ENCODE measurements at places on chromosomes 7 and 10.

- DNase-seq: no peak
Measured at GRCh38 chr10:113843972-113844485, 9.9 kb downstream of the DCLRE1A start.

DNA sequence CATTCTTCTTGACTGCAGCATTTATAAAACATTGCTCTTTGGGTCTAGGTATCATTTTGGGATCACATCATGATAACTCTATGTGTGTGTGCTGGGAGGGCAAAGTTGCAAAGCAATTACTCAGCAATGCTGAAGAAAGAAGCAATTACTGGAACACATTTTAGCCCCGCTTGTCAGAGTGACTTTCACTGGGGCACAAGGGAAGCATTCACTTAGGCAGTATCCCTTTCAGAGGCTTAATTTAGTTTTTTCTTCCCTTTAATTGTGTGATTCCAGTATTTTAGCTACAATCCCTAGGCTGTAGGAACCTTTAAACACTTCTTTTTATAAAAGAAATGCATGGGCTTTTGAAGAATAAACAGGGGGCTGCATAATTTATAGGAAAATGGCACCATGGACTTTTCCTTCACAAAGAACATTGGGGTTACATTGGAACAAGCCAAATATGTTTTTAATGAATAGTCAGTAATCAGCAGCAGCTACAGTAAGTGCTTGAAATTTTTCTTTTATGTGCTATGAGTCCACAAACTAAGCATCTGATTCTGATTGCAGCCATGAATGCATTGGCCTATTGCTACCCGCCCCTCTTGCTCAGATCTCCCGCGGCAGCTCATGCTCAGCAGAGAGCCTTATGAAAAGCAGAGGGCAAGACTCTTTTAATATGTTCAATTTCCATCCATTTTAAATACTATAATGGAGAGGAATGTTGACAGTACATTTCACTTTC lies 51.2 kb upstream of the NXPH1 start:
- no peak for DNase-seq

DNA sequence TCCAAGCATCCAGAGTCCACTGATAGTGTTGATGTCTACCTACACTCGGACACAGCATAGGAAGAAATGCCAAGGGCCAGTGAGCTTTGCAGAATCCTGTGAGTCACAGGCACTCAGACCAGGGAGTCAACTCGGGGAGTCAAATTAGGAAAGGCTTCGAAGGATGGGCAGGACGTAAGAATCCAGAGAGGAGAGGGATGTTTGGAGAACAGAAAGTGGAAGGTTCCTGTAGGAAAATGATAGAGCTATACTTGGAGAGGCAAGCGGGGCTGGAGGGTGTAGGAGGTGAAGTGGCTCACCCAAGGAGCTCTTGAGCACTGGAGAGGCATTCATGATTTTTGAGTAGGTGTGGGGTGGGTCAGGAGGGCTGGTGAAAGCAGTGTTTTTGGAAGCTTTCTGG lies 3.0 kb downstream of the ZYX start:
- DNase-seq: no peak

GRCh38 chr7:35424869-35425495 lies 171.1 kb upstream of the TBX20 start:
- DNase-seq: peak; percentile 45

GRCh38 chr7:26526265-26526587 lies 234.6 kb downstream of the SNX10 start:
- no peak for DNase-seq

DNA sequence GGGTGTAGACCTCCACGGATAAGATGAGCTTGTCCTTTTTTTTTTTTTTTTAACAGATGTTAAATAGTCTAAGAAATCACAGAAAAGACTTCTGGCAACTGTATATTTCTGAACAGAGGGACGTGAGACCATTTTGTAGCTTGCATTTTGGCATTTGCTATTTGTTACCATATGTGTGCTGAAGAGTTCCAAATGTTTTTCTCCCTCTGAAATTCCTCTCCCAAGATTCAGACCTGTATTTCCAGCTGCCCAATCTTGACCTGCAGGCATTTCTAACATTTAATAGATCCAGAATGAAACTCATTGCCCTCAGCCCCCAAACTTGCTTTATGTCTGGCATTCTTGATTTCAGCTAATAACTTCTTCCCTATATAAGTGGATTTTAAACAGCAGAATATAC lies 223.1 kb upstream of the FZD1 start:
- DNase-seq: no peak

- DNase-seq: no peak
Measured at GRCh38 chr10:79066411-79067240, 2.1 kb upstream of the ZMIZ1 start.

- no peak for DNase-seq
Measured at GRCh38 chr7:45920502-45921380, at the start of gene IGFBP3. Gene IGFBP3 (minus strand): TSS chr7:45921272. CDS start chr7:45921140, 132 bp downstream.

- DNase-seq: no peak
Measured at GRCh38 chr10:60664859-60665258, 113.4 kb upstream of the CDK1 start.

DNA sequence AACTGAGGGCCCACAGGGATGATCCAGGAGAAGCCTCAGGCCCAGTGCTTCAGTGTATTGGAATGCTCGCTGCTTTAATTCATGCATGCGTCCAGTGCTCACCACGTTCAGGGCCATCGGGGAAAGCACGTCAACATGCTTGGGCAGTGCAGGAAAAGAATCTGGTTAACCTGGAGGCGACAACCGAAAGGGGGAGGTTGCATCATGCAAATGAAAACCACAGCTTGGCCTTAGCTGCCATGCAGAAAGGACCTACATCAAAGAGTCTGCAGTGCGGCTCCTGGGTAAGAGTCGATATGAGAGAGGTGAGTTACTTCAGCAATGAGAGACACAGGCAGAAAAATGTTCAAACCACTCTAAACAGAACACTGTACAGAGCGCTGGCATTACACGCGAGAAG lies 440.1 kb downstream of the KCNMA1 start:
- DNase-seq: no peak

DNA sequence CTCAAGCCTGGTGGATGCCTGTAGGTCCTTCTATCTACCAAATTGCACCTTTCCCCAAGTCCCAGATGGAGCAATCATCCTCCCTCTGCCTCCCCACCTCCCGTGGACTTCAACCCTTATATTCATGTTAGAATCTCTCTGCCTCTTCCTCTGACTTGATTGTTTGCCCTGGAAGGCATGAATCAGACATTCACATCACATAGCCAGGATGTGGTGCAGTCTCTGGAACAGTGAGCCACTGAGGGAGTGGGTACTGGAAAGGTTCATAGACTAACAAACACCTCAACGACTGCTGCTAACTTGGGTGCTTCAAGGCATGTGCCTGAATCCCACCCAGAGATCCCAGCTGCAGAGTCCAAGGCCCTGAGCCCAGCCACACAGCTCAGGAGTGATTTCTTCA lies 494.0 kb downstream of the TNS3 start:
- no peak for DNase-seq

DNA sequence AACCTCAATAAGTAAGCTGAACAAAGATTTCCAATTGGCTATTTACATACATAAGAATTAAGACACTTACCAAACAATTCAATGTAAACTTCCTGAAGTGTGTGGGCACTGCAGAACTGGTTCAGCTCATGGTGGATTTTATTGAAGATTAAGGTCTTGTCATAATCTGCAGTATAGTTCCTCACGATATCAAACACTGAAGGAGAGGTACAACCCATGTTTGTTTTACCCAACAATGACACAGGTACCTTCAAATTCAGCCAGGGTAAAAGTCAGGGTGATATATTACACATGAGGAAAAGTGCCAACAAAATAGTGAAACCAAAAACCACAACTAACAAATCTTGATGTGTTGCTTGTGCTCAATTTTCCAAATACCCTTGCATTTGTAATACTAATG lies 10.0 kb downstream of the ERLIN1 start:
- no peak for DNase-seq

DNA sequence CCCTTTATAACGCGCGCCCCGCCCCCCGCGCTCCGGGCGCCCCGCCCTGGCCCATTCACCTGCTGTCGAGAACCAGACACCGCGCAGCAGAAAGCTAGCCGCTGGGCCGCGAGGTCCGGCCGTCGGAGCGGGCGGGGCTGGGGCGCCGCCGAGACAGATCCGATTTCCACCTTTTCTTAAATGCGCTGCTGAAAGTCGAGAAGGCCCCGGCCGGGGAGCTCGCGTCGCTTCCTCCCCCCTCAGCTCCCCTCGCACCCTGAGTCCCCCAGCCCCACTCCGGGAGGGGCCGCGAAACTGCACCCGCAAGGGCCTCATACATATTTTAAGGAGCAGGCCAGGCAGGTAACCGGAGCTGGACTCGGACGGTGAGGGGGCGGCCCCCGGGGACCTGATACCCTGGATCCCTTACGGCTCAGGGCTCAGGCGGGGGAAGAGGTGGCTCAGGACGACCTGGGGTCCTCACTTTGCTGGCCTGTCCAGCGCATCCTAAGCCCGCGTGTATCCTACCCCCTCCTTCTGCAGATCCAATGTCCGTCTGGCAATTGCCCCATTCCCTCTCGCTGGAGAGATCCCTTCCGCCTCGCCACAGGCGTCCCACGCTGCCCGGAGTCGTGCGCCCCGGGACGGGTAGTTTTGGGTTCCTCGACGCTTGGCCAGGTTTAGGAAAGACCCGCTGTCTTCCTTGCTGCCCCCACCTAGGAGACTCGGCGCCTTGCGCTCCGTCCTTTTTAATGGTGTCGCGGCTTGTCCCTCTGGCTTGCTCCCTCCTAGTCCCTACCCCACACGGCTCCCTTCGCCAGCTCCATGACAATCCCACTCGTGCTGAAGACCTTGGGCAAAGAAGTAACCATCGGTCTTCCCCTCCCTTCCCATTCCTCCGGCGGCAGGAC lies 170.6 kb downstream of the UBE2H start:
- DNase-seq: no peak

GRCh38 chr10:119860866-119861607 lies 11.6 kb downstream of the MCMBP start:
- no peak for DNase-seq

DNA sequence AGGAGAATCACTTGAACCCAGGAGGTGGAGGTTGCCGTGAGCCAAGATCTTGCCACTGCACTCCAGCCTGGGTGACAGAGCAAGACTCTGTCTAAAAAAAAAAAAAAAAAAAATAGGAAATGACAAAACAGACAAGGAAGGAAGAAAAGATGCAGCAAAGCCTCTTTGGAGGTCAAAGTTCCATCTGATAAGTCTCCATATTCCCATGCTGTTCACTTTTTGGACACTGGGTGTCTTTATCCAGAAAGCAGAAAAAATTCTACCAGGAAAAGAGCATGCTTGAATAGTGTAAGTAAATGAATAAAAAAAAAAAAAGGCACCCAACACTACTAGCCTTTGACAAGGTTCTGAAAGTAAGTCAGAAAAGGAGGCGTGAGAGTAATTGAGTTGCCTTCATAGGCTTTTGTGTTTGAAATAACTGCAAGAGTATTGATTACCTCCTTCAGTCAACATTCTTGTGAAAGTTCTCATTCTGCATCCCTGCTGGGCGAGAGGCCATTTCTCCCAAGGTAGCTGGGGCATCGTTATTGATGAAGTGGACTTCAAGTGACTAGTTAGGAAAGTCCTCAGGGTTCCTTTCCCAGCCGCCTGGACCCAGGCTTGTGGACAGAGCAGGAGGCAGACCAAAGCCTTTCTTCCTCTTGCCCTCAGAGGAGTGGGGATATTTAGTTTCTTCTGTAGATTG lies 133.3 kb upstream of the KIF5B start:
- DNase-seq: no peak

DNA sequence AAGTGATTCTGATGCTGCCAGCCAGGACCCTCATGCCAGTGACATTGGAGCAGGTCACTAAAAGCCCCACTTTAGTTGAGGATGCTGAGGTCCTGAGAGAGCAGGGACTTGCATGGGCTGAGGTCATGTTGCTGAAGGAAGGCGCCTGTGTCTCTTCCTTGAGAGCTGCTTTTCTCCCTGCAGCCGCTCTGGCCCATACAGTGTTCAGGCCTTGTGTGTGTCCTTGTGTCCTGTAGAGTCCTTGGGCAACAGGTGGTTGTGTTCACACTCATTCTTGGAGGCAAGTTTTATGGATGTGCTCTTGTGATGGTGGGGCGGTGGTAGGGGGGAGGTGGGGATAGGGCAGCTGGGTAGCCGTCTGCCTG lies 33.3 kb downstream of the TSPAN14 start:
- DNase-seq: no peak

- no peak for DNase-seq
Measured at GRCh38 chr7:50185208-50185607, 92.2 kb upstream of the ZPBP start.

- DNase-seq: no peak
Measured at GRCh38 chr10:123551259-123551658, 114.9 kb upstream of the GPR26 start.

DNA sequence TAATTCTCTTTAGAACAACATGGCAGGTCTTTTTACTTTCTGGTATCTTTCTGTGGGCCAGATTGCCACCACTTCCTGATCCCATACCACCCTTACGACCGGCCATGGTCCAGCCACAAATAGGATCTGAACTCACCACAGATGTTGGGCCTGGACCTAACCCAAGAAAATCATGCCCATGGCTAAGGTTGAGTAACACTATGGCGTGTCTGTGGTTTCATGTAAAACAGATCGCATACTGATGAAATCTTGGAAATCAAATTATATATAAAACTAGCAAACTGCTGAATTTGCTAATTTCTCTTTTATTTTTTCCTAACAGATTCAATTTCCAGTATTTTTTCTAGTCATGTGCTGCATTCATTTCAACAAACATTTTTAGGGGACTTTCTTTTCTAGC lies 77.2 kb downstream of the CH25H start:
- DNase-seq: no peak

- no peak for DNase-seq
Measured at GRCh38 chr10:126533644-126534043, 136.8 kb downstream of the C10orf90 start.

- DNase-seq: no peak
Measured at GRCh38 chr7:108254259-108254658, 124.1 kb upstream of the LAMB4 start.

- DNase-seq: no peak
Measured at GRCh38 chr7:75756991-75757676, 14.9 kb downstream of the CCL26 start.

GRCh38 chr10:45470098-45471012 lies 96.3 kb downstream of the ALOX5 start:
- peak; percentile 69 for DNase-seq

DNA sequence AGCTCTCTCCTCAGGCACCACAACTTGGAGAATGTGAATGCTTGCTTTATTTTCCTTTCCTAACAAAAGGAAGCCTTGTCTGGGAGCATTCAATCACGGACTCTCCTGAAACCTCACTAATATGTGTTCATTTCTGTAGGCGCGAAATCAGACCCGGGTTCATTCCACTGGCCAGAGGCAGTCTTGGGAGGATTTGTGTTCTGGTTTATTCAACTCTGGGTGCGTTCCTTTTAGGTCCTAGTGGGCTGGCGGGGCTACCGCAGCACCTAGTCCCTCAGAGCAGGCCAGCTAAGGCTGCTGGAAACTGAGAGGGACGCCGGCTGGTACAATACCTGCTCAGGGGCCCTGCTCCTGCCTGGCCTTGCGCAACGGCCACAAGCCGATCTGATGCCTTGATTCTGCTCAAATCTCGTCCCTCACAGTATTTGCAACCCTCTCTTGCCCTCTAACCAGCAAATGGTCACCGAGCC lies 7.5 kb downstream of the HOXA4 start:
- no peak for DNase-seq

Measured in naive thymus-derived CD4-positive, alpha-beta T cell (primary cell).